ENCODE measurements at places on chromosomes 11 and 22.

DNA sequence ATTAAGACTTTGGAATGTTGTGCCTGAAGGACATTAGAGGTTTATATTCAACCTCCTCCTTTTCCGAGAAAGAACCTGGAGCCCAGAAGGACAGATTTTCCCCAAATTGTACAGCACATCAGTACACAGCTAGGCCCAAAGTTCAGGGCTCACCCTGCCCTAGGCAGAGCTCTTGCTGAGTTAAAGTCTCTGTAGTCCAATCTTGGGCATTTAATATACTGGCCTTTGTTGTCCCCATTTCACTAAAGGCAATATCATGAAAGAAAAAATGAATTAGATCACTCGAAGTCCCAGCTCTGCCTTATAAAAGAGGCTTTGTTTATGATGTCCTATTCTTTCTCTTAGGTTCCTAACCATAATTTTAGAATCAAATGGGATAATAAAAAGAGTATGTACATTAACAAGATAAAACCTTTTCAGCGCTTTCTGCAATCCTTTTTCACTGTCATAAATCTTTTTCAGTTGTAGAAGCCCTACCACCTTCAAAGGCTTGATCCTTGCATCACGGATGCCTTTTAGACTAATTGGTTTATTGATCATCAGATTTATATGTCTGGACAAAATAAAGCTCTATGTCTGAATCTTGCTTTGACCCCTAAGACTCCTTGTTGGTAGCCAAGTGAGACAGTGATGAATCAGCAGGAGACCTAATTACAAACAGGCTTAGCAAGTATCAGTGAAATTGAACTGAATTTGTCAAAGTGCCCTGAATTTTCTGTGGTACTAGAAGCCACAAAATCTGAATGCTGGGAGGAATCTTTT lies 39.8 kb downstream of the RELT start:
- no peak for DNase-seq

GRCh38 chr22:25762147-25762546 lies 20.2 kb downstream of the MYO18B start:
- no peak for DNase-seq

DNA sequence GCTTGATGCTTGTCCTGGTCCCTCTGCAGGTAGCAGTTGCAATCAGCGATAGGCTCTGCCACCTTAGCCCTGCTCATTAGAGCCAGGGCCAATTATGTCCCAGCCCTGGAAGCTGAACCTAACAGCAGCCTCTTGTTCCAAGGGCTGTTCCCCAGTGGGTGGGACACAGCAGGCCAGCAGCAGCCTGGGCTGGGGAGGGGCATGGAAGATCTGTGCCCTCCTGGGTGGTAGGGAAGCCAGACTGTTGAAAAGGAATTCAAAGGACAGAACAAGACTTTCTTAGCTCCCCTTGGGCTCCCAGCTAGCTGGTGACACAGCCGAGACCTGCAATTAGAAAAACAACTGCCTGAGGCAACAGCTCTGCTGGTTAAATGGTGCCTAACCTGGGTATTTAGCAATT lies 17.4 kb downstream of the DRD2 start:
- DNase-seq = no peak

- no peak for DNase-seq
Observed at GRCh38 chr22:41561335-41561734, 525 bp downstream of the CSDC2 start.

GRCh38 chr11:65556470-65557279 lies 1.5 kb downstream of the LTBP3 start:
- DNase-seq = no peak

- DNase-seq = no peak
Observed at GRCh38 chr11:1729692-1730011, 20.7 kb downstream of the IFITM10 start.

GRCh38 chr11:77024745-77025144 lies 9.5 kb upstream of the B3GNT6 start:
- DNase-seq = no peak

- no peak for DNase-seq
Observed at GRCh38 chr11:20754933-20755332, 85.5 kb downstream of the NELL1 start.

- no peak for DNase-seq
Observed at GRCh38 chr11:87298155-87298554, 260.4 kb downstream of the TMEM135 start.

GRCh38 chr11:87110443-87111131 lies 72.9 kb downstream of the TMEM135 start:
- DNase-seq = no peak

- DNase-seq = no peak
Observed at GRCh38 chr22:49372111-49372529, 455.6 kb downstream of the BRD1 start.

- DNase-seq = no peak
Observed at GRCh38 chr22:29023172-29023796, 38.3 kb downstream of the C22orf31 start.

DNA sequence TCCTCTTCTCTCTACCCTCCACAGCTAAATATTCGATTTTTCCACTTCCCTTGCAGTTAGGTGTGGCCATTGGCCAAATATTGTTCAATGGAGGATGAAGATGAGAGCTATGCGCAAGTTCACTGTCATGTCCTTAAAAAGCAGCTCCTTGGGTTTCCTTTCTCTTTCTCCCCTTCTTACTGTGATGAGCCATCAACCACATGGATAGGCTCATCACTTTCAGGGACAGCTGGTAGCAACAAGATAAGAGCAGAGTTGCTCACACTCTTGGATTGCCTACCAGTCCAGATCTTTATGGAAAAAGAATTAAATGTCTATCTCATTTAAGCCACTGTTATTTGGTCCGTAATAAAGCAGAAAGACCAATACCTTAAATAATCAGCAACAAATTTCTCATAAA lies 377.0 kb downstream of the DDX10 start:
- DNase-seq = no peak

- no peak for DNase-seq
Observed at GRCh38 chr11:115721296-115721995, 217.2 kb upstream of the CADM1 start.

GRCh38 chr22:27993774-27994350 lies 74.8 kb upstream of the PITPNB start:
- no peak for DNase-seq

DNA sequence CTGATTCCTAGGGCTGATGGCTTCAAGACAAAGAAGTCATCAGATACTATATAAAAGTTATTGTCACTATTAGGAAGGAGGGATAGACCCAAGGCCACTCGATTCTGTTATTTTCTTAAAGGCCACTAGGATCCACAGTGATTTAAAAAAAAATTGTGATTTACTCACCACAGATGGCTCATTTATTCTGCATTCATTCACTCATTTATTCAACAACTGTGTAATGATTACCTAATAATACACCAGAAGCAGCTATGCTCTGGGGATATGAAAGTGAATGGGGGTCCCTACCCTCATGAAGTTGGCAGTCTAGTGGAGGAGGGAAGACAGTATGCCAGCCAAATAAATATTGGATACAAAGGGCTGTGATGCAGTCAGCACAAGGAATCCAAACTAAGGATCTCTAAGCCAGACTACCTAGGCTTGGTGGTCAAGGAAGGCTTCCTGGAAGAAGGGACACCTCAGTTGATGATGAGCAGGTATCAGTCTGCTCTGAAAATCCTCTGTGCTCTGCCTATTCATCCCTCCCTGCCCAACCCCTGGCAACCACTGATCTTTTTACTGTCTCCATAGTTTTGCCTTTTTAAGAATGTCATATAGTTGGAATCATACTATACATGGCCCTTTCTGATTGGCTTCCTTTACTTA lies 110.5 kb downstream of the NAT10 start:
- DNase-seq = no peak

DNA sequence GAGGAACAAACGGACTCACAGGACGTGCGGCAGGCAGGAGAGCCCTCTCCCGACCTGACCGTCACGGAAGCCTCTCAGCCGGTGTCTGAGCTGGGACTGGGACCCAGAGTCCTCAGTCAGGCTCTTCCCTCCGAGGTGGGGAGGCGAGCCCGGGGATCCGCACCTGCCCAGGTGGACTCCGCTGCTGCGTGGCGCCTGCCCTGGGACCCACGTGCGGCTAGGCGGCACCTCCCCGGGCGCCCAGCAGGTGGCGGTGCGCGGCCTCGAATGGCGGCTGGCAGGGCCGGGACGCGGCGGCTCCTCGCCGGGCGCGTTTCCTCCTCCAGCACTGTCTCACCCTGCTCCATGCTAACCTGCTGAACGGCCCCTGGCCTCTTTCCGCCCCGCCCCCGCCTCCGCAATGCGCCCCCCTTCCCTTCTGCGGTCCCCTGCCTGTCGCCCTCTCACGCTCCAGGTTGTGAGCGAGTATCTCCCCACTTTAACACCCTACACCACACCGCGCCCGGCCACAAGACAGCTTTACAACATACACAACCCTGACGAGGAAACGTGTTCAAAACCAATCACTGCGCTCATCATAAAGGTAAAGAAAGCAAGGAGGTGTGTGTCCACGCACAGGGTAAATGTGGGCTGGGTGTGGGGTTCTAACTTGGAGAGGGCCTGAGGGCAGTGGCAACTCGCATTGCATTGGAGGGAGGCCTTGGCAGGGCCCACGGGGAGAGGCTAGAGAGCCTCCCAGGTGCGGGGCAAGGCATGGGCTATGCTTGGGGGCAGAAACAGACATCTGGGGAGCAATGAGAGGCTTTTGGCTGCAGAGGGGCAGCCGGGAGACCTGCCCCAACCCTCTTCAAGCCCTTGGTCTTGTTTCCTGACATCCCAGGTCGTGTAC lies 25.9 kb upstream of the ATXN10 start:
- peak; percentile 66 for DNase-seq

DNA sequence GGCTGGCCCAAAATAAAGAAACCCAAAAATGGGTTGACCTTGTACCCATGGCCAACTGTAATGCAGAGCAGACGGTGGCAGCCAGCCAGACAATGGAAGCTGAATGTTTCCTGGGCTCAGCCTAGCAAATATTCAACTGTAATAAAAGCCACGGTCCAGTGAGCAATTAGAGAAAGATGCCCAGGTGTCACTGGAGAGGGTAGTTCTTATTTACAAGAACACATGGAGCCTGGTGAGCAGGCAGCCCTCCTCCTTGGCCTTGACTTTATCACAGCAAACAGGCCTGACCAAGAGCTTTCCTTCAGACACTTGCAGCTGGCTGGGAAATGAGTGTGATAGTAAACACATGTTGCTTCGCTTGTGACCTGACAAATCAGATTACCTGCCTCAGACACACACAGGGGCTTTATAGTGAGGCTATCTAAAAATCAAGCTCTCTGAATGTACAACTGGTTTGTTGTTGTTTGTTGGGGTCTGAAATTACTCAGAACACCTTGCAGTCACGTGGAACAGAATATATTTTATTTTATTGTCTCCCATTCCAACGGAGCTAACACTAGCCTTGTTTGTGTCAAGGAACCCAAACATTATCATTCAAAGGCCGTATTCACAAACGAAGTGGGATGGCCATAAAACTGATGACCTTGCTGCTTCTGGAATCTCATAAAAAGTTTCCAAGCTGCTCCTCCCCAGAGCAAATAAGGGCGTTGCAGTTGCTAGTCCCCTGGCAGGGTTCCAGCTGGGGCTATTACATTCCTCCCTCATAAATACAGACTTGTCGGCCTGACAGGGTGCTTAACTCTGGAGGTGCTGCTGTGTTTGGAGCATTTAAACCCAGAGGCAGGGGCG lies 161.1 kb downstream of the BBOX1 start:
- no peak for DNase-seq

DNA sequence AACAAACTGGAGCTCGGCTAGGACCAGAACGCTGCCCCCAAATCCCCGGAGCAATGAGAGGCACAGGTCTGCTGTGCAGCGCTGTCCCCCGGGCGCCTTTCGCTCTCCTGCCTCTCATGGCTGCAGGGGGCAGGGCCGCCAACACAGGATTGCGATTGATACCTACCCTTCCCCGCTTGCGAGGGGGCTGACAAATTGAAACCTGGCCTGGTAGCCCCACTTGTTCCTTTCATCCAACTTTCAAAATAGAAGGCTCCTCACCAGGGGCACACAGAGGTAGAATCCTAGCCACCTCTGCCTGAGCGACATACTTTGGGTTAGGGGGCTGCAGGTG lies 642 bp upstream of the CASTOR1 start:
- no peak for DNase-seq

GRCh38 chr11:120079750-120080610 lies 57.9 kb downstream of the TRIM29 start:
- DNase-seq = no peak

- DNase-seq = no peak
Observed at GRCh38 chr11:15339302-15339701, 224.6 kb downstream of the INSC start.

DNA sequence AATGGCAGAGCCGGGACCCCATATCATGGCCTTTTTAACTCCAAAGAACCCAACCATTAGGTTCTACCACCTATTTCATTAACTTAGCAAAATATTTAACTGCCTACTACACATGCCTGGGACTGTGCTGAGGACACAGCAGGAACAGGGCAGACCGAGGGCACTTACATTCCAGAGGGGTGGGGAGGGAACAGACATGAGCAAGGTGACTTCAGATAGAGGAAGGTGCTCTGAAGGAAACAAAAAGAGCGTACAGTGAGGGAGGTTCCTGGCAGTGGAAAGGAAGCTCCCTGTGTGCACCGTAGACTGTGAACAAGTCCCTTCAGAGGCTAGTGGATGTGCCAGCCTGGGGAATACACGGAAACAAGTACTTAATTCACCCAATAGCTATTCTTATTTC lies 82.8 kb downstream of the NAT10 start:
- DNase-seq = no peak

- DNase-seq = no peak
Observed at GRCh38 chr11:94170953-94171352, 42.3 kb downstream of the PANX1 start.

- DNase-seq = no peak
Observed at GRCh38 chr22:20816559-20816958, 42.1 kb downstream of the PI4KA start.

All from T-helper 1 cell (primary cell).